Retina (tissue), 1 donor: ENCODE measurements at places on chromosomes 16 and 17.

- no peak for DNase-seq
These were observed 47.9 kb downstream of the SNX29 start for GRCh38 chr16:12024429-12024828.

DNA sequence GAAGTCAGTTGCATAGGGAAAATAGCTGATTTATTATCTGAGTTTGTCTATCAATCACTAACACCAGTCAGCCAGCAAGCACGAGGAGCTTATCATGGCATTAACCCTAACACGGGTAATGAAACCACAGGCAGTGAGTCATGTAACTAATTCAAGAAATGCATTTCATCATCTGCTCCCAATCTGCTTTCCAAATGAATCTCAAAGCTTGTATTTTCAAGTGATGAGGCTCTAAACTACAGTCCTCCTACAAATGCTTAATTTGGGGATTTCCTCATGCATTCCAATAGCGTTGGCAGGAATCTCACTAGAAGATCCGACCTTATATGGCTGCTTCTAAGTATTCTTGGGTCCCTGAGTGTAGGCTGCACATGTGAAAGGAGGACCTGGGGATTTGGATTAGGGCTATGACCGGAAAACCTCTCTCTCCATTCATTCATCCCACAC lies 118.4 kb upstream of the HSBP1 start:
- DNase-seq = no peak

GRCh38 chr16:54632322-54633220 lies 298.1 kb upstream of the IRX5 start:
- peak; percentile 33 for DNase-seq

GRCh38 chr17:38739305-38739704 lies 8.8 kb downstream of the PCGF2 start:
- no peak for DNase-seq

DNA sequence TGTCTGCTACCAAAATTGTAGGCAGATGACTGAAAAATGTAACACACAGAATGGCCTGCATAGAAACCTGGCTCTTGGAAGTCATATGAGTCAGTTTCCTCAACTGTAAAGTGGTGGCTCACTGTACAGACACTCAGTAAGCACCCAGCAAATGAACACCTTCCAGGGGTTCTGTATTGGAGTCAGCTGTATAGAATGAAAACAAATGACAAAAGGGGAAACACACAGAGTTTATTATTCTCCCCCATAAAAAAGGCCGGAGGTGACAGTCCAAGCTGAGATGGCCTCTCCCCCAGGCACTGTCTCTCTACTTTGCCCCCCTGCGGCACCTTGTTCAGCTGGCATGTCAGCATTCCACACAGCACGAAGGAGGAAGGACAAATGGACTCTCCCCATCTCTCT lies 6.2 kb upstream of the MEOX1 start:
- no peak for DNase-seq

GRCh38 chr16:85751698-85752501 lies 1.0 kb upstream of the C16orf74 start:
- DNase-seq = no peak

GRCh38 chr17:27473190-27473747 lies 17.0 kb downstream of the KSR1 start:
- no peak for DNase-seq

GRCh38 chr17:50354198-50354597 lies 8.3 kb downstream of the XYLT2 start:
- DNase-seq = no peak

DNA sequence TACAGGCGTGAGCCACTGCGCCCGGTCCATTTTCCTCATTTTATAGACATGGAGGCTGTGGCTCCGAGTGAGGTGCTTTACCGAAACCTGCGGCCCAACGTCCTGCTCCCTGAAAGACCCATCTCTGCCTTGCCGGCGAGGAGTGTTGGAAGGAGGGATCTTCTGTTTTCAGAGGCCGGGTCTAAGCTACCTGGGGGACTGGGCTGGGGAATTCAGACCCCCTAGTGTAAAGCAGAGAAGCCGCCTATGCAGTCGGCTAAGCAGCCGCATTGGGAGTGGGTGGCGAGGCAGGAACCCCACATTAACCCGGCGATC lies 16.3 kb downstream of the MEOX1 start:
- DNase-seq = no peak
